ENCODE measurements at places on chromosomes 2 and 18.

DNA sequence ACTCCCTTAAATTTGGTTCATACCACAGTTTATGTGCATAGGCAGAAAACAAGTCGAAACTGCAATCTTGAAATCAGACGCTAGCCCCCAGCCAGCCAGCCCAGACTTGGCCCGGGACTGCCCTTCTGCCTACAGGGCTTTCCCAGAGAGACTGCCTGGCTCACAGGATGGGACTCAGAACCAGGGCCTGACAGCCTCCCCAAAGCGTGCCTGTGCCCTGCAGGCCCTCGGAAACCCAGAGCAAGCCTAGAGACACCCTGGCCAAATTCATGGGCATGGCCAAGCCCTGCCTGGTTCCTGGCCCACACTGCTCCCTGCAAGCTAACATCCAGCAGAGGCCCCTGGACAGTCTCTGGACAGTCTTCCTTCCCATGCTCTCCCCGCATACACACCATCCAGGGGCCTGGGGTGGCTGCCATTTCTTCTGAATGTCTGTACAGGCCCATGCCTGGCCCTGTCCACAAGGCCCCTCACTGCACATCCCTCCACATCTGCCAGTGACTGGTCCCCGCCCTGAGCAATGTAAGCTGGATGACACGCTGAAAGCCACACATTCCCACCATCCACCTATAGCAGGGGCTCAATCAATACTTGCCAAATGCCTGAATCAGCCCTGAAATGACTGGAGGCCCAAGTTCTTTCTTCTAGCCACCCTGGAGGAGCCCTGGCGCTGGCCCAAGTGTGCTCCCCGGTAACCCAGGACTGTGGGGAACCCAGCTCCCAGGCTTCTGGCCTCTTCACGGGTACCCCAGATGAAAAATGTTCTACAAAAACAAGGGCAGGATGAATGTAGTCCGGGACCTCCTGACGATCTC, 73.1 kb downstream of the HDAC4 start:
- no peak for DNase-seq

DNA sequence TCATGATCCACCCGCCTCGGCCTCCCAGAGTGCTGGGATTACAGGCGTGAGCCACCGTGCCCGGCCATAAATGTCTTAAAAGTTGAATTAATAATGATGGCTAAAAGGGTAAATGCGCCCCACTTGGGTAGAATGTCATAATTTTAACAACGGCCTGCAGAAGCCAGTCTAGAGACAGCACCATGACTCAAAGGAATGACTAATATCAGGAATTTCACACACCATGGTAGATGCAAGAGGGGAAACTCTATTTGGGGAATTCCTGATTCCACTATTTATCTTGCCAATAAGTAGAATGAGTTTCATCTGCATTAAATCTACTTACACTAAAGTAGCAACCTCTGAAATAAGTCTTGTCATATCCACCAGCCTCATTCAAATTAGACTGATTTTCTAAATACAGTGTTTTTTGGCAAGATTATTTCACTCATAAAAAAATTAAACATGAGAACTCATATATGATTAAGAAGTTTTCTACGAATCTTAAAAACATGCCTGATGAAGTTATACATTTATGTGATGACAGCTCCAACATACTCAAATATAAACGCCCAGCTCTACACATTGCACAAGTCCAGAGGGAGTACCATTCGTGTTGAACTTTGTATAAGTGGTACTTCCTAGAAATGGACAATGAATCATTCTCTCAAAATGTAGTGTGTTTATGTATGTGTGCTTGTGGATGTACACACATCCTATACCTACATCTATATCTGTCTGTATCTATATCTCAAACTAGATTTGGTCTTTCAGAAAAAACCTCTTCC, 309.7 kb downstream of the IRS1 start:
- no peak for DNase-seq

- no peak for DNase-seq
These were observed 271.4 kb downstream of the TCF4 start for GRCh38 chr18:55316486-55317184.

GRCh38 chr2:72847534-72848315, 21.9 kb upstream of the EXOC6B start:
- DNase-seq, result no peak

- no peak for DNase-seq
These were observed 34.5 kb downstream of the BCL2 start for GRCh38 chr18:63284827-63285733.

DNA sequence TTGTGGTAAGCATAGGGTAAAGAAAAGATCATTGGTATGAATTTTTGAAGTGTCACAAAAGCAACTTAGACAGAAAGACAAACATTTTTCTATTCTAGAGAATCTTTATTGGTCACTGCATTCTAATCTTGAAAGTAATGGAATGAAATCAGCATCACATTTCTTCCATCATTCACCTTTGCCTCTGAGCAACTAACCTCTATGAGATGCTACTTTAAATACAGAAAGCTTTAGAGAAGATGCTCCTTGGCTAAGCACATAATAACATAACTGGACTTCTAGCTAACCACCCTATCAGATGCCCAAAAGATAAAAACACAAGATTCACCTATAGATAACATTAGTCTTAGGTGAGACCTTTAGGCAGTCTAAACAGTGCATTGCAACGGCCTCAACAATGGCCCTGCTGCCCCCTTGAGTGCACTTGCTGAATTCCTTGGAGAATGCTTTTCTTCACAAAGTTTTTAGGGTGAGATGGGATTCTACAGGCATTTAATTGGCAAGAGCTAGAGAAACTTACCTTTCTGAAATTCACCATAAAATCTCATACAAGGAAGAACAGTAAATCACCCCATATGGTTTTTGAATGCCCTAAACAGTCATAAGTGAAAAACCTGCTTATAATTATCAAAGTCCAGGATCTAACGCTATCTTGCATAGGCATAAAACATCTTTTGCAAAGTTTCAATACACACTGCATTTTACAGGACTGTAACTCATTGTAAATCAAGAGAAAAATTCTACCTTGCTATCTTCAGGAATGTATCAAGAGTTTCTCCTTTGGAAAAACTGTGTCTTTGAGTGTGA, 791.3 kb upstream of the CHAC2 start:
- no peak for DNase-seq

- DNase-seq, result no peak
These were observed 16.9 kb downstream of the ZNF236 start for GRCh38 chr18:76839086-76839794.

DNA sequence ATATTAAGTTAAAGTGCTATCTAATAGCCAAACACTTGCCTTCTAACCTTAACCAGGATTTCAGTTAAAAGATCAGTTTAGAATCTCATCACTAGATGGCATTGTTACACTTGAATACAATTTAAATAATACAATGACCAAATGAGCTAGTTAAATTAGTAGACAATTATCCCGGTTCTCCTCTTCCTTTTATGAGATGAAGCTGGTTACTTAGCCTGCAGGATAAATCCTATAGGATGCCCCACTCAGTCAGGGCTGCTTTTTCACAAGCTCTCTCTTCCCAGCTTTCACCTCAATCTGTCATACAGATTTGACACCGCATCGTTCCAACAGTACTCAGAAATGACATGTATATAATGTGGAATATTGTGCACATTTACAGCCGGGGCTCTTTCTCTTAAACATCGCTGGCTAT, 678.8 kb downstream of the KCNJ3 start:
- DNase-seq, result no peak

DNA sequence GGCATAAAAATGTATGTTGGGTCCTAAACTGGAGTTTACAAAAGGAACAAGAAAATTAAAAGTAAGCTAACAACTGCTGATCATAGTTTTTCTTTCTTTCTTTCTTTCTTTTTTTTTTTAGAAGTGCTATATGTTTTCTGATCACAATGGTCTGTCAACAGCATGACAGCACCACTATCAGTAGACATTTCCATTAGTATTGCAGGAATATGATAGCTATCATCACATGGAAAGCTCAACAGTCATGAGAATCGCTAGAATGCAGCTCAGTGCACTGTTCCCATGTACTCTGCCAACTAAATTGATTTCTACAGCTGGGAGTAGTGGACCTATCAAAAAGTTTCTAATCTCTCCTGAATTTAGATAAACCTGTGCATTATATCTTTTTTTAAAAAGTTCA, 950.3 kb upstream of the ACVR2A start:
- no peak for DNase-seq

- DNase-seq, result no peak
These were observed 18.0 kb upstream of the HK2 start for GRCh38 chr2:74815941-74816340.

- DNase-seq, result no peak
These were observed 21.7 kb upstream of the BAZ2B start for GRCh38 chr2:159637988-159638501.

DNA sequence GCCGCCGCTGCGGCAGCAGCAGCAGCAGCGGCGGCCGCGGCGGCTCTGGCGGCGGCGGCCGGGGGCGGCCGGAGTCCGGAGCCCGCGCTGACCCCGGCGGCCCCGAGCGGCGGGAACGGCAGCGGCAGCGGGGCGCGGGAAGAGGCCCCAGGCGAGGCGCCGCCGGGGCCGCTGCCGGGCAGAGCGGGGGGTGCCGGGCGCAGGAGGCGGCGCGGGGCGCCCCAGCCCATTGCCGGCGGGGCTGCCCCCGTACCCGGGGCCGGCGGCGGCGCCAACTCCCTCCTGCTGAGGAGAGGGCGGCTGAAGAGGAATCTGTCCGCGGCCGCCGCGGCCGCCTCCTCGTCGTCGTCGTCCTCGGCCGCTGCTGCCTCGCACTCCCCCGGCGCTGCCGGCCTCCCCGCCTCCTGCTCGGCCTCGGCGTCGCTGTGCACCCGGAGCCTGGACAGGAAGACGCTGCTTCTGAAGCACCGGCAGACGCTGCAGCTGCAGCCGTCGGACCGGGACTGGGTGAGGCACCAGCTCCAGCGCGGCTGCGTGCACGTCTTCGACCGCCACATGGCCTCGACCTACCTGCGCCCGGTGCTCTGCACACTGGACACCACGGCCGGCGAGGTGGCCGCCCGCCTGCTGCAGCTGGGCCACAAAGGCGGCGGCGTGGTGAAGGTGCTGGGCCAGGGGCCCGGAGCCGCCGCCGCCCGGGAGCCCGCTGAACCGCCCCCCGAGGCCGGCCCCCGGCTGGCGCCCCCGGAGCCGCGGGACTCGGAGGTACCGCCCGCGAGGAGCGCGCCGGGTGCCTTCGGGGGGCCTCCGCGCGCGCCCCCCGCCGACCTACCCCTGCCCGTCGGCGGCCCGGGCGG, 646 bp downstream of the PHLPP1 start:
- DNase-seq, result no peak

- DNase-seq, result peak; percentile 47
These were observed 22.7 kb downstream of the GPR55 start for GRCh38 chr2:230902180-230902899.

DNA sequence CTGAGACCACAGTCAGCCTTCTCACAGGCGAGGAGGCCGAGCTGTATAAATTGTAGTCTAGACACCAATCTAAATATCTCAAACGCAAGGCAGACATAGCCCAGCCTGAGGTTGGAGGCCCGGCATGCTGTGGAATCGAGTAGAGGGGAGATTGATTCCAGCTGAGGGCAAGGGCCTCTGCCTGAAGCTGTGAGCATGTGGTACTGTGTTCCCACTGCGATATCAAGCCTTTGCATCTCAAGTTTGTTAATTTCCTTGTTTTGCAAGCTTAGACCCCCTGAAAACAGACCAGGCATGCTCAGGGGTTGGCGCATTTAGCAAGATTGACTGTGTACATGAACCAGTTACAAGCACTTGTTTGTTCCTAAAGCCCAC, 65.1 kb upstream of the FOSL2 start:
- no peak for DNase-seq

DNA sequence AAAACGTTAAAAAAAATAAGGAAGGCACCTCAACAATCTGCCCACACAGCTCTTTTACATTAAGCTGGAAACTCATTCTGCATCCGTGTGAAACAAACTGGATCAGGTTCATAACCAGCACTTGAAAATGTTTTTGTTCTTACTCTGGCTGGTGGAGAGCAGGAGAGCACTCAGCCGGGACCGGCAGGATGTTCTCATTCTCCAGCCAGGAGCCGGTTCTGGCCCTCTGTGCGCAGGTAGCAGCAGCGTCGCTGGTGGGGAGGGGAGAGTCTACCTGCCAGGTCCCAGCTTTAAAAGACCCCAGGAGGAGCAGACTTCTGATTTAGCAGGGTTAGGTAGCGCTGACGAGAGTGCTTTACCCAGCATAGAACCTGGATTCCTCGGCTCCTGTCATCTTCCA, 834.9 kb upstream of the SALL3 start:
- DNase-seq, result no peak
